ENCODE measurements at places on chromosomes 5 and 9.

- DNase-seq = no peak
Observed at GRCh38 chr9:70069704-70070103, 26.1 kb downstream of the MAMDC2 start.

DNA sequence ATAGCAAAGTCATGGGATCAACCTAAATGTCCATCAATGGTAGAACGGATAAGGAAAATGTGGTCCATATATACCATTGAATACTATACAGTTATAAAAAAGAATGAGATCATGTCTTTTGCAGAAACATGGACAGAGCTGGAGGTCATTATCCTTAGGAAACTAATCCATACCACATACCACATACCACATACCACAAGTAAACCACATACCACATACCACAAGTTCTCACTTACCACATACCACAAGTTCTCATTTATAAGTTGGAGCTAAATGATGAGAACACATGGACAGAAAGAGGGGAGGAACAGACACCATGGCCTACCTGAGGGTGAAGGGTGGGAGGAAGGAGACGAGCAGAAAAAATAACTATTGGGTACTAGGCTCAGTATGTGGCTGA, 154.6 kb upstream of the GHR start:
- no peak for DNase-seq

GRCh38 chr5:177966839-177967166, 29.2 kb downstream of the PROP1 start:
- no peak for DNase-seq

DNA sequence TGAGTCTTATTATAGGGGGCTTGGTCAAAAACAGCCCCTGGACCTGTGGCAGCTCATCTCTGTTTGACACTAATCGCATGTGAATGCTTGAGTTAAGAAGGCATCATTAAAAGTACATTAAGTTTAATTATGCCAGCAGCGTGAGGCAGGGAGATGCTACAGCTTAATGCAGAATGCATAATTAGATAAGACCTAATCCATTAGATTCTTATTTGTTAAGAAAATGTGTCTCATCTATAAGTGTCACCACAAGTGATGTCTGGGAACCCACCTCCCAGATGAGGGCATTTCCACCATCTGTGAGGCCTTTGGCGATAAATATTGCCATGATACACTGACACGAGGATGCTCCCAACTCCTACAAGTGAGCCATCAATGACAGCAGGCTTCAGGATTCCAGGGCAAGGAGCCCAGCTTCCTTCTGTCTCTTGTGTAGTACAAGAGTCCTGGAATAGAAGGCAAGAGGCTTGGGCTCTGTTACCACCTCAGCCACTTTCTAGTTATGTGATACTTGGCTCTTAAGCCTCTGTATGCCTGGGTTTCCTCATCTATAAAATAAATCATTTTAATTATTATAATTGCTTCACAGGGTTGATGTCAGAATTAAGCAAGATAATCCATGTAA, 202.7 kb downstream of the FAM114A2 start:
- no peak for DNase-seq

- no peak for DNase-seq
Observed at GRCh38 chr9:123350590-123351310, 5.2 kb upstream of the CRB2 start.

DNA sequence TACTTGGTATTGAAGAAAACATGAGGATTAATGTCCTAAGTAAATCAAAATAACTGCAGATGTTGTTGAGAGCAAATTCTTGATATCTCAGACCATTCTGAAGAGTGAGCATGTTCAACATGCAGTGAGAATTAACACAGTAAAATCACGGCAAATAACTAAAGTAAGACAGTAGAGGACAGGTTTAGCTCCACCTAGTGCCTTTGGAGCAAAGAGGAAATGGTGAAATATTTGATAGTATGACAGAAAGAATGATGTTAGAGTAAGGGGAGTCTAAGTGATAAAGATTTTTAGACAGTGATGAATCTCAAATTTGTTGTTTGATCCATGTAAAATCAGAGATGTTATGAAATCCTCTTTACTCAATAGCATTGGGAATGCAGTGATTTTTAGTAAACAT, 424.2 kb downstream of the TMEM161B start:
- no peak for DNase-seq

DNA sequence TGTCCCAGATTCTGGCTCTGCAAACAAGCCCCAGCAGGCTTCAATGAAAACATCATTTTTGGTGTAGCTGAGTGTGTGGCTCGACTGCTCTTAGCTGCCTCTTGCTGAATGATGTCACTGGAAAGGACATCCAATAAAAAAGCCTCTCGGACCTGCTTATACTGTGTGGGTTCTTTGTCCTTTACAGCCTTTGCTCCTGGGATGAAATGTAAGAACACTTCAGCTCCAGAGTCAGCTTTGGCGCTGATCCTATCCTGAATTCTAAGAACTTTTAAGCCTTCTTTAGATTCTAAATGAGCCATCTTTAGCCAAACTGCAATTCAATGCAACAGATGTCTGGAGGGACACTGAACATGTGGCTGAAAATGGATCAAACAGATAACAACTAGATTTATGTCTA, 404.6 kb upstream of the C9orf72 start:
- DNase-seq = no peak

DNA sequence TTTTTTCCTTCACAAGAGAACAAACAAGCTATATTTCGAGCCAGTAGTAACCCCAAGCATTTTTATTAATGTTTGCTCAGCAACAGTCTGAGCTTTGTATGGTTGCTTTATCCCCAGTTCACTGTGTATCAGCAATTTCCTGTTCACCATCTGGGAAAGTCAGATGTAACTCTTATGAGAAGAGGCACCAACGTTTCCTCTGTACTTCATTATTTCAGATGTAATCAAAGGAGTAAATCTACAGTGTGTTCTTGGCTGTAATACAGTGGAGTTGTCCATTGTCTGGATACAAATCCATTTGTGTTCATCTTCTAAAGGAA, 340.2 kb downstream of the ARRDC3 start:
- DNase-seq = no peak

GRCh38 chr5:94847019-94847418, 228.6 kb downstream of the SLF1 start:
- DNase-seq = no peak

DNA sequence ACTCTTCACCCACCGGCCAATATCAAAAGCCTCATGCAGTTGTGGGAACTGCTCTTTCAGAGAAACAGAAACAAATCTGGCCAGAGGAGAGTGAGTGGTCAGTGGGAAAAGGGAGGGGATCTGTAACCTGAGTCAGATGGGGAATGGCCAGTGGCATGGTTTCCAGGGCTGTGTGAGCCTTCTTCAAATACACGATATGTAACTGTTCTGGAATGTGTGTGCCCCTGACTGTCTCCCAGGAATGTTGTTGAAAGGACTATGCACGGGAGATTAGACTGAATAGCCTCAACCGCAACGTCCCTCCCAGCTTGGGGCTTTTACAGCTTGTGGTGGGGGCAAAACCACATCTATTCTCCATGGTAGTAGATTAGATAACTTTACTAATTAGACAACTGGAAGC, 60.8 kb downstream of the SH3TC2 start:
- no peak for DNase-seq

- no peak for DNase-seq
Observed at GRCh38 chr5:160054831-160055230, 45.9 kb downstream of the TTC1 start.

- no peak for DNase-seq
Observed at GRCh38 chr5:31086839-31087415, 106.6 kb upstream of the CDH6 start.
